ENCODE measurements at places on chromosomes 5 and 9.

DNA sequence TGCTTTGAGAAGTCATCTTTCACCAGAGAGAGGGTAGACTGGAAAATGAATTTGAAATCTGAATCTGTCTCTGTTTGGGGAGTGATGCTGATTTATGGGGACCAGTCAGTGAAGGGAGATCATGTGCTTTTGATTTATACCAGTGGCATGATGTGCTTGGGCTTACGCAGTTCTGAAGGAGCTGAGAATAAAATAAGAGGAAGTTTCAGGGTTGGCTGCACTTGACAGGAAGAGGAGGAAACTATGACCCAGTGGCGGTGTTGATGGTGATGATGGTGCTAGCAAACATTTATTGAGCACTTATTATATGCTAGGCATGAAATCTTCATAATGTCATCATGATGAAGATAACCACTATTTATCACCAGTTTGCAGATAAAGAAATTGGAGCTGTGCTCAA is 136.4 kb upstream of the GLRA1 start:
- no peak for DNase-seq

DNA sequence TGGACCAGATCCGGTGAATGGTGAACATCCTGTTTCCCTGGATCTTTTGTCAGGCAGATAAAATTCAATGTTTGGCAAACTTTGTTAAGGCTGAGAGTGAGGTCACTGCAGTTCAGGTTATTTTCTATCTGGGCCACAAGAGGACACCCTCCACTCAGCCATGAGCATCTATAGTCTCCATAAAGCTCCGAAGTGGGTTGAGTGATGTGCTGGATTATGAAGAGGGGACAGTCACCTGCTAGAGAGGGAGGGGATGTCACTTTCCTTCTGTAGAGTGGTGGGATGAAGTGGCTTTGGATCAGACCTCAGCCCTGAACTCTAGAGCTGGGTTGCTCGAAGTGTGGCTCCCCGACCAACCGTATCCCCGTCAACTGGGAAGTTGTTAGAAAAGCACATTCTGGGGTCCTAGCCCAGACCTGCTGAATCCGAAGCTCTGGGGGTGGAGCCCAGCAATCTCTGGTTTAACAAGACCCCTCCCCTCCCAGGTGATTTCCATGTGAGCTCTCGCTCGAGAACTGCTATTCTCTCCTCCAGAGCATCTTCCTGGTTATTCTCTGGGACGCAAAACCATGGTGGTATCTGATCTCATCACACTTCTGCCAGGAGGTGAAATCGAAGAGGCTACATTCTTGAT is 31.8 kb upstream of the FGF1 start:
- DNase-seq: no peak

GRCh38 chr9:17609312-17610005 is 30.6 kb downstream of the SH3GL2 start:
- no peak for DNase-seq

- no peak for DNase-seq
These were observed 633.6 kb downstream of the BNC2 start for GRCh38 chr9:16236882-16237281.

- no peak for DNase-seq
These were observed 11.6 kb downstream of the RAI14 start for GRCh38 chr5:34667705-34668104.

- no peak for DNase-seq
These were observed 216.6 kb upstream of the EFNA5 start for GRCh38 chr5:107887166-107887943.

DNA sequence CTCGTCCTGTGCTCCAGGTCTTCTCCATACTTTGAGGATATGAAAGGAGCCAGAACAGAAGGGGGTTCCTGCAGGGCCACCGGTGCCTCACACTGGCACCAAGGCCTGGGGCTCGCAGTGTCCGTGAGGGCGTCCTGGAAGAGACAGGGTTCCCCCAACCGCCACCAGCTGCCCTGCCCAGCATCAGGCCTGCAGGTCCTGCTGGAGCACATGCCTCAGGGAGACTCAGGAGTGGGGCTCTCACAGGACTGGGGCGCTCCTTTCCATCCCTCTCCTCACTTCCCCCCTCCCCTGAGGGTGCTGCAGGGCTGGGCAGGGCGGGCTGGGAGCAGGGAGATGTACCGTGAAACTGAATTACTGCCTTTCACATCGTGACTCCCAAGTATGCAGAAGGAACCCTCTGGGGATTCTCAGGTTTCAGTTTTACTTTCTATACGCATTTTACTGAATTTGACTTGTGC is 31.7 kb downstream of the CEP72 start:
- DNase-seq: no peak

- DNase-seq: no peak
These were observed 56.4 kb downstream of the CFAP95 start for GRCh38 chr9:69876981-69877380.

DNA sequence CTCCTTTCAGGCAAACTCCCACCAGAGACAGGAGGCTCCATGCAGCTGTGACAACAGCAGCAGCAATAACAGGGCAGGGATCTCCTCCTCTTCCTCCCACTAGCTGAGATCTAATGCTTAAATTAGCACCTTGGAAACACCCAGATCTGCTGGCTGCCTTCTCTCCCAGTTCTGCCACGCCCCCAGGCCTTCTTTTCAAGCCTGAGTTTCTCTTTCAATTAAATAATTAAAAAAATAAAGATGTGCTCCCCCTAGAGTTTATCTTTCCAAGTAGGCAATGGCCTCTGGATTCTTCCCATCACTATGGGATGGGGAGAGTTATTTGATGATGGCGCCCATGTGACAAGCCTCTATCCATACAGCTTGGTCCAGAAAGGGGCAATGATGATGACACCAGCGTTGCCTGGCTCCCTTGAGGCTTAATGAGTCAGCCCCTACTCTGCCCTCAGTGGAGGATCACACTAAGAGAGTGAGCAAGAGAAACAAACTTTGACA is 3.8 kb downstream of the FAM219A start:
- DNase-seq: no peak

DNA sequence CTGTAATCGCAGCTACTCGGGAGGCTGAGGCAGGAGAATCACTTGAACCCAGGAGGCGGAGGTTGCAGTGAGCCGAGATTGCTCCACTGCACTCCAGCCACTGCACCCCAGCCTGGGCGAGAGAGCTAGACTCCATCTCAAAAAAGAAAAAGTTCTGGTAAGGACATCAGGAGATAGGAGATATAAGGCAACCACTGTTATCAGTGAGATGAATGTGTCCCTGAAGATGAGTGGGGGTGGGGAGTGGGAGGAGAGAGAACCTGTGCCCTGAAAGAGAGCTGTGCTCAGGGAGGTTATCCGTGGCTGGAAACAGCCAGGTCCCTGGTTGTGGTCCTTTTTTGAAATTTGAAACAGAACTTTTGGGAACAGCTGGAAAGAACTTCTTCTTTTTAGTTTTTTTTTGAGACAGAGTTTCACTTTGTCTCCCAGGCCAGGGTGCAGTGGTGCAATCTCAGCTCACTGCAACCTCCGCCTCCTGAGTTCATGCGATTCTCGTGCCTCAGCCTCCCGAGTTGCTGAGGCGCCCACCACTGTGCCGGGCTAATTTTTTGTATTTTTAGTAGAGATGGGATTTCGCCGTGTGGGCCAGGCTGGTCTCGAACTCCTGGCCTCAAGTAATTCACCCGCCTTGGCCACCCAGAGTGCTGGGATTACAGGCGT is 2.6 kb downstream of the PTPA start:
- no peak for DNase-seq

GRCh38 chr5:10360686-10361085 is 7.2 kb downstream of the MARCHF6 start:
- no peak for DNase-seq

DNA sequence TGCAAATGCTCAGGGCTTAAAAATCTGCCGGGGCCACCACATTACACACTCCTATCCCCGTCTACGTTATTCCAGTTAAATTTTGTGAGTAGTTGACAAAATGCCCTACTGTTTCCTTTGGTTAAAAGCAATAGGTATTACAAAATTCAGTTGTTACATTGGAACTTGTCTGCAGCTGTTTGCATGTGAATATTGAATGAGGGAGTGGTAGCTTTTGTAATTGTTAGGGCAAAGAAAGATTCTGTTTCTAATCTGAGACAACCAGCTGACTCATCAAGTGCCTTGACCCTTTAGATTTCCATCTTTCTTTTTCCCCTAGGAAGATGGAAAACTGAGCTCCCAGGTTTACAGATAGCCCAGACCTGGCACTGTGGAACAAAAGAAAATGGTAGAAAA is 30.2 kb downstream of the MAML1 start:
- DNase-seq: no peak

DNA sequence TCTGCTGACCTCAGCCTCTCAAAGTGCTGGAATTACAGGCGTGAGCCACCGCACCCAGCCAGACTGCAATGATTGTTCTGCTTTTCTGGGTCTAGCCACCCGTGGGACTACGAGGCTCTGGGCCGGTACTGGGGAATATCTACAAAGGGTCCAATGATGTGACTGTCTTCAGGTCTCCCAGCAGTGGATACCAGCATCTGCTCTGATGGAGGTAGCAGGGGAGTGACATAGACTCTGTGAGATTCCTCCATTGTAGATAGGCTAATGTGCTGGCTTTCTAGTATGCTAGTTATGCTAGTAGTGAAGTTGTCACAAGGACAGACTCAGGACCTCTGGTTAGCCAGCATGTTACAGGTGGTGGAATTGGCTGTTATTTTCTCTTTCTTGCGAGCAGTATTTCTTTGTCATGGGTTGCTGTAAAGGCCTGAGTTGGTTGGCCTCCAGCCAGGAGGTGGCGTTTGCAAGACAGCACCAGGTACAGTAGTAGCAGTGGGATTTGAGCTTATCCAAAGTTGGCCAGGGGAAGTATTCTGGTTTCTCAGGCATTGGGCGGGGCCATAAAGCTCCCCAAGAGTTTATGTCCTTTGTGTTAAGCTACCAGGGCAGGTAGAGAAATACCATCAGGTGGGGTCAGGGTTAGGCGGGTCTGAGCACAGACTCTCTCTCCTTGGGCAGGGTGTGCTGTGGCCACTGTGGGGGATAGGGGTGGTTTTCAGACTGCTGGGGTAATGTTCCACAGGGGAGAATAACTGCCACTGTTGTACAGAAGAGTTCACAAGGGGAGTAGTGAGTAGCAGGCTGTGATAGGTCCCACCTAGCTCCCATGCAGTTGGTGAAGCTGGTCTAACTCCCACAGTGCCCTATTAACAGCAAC is 105.2 kb downstream of the SGCD start:
- no peak for DNase-seq

- no peak for DNase-seq
These were observed 29.4 kb downstream of the NR6A1 start for GRCh38 chr9:124741662-124742061.

GRCh38 chr5:173513521-173513991 is 102.9 kb downstream of the BOD1 start:
- no peak for DNase-seq

DNA sequence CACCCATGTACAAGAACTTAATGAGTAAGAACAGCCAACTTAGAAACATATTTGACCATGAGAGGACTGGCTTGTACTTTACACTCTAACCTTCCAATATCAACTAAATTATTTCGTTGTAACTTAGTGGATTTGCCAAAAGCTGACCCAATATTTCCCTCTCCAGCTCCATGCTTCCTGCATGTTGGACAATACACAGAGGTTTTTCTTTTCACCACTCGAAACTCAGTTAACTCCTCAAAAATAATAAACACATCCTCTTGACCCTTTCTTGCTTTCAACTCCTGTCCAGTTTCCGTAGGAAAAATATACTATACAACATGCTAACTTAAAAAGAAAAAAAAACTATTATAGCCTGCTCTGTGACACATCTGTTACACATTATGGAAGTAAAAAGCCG is 188.9 kb downstream of the MPDZ start:
- no peak for DNase-seq

GRCh38 chr9:84670138-84671041 is 861 bp downstream of the NTRK2 start:
- DNase-seq: peak; percentile 32

- no peak for DNase-seq
These were observed 32.1 kb upstream of the SELENOP start for GRCh38 chr5:42843675-42844292.

DNA sequence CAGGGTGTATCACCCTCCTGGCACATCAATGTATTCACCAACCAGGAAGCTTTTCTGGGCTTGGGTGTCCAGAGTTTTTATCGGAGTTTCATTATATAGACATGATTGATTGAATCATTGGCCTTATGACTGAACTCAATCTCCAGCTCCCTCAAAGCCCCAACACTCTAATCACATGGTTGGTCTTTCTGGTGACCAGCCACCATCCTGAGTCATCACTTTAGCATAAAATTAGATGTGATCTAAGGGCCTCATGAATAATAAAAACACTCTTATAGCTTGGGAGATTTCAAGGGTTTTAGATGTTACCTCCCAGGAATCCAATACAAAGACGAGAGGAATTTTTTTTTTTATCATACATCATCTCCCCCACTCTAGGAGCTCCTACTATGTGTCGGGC is 7.7 kb upstream of the PBX3 start:
- DNase-seq: no peak

DNA sequence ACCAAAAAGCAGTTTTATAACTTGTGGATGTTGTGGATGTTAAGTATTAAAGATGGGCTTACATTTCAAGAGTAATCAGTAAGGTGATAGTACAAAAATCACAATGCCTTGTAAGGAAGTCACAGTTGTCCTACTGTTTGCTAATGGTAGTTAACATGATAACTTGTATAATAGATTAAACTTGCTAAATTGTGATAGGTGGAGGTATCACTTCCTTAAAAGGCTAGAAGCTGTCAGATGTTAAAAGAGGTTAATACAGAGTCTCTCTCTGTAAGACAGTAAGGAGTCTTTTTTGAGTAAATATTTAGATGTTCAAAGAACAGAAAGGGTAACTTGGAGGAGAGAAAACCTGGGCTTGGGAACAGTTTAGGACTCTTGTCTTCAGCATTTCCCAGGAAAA is 14.2 kb upstream of the MACIR start:
- no peak for DNase-seq

DNA sequence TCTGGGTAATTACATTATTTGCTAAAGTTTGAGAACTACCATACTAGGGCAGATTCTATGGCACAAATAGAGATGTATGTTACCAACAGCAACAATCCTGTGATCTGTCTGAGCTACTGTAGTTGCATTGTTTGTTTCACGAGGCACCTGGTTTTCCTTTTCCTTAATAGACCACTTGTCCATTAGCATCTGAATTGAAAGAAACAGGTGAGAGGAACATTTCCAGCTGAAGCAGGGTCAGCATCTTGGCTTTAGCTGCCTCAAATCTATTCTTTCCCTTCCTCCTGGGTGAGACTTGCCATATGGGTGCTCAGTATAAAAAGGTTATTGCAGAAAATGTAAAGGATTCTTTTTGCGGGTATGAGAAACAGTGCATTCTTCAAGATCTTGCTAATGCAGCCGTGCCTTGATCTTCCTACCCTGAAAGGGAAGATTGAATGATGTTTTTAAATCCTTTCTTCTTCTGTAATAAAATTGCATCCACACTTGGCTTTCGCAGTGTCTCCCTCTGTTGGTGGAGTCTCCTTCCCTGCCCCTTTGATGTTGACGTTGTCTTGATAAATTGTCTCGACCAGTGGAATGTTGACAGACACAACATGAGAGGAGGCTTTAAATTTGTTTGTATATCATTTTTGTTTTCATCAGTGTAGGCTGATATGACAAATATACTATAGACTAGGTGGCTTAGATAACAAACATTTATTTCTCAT is 118.0 kb upstream of the BRINP1 start:
- no peak for DNase-seq

GRCh38 chr9:84054341-84055010 is 73.9 kb downstream of the RMI1 start:
- no peak for DNase-seq

Data from activated naive CD8-positive, alpha-beta T cell treated with anti-CD3 and anti-CD28 coated beads, Interleukin-2, amount 10 ng/mL, durations not matched to agents 7 days and 5 days (primary cell).